ENCODE measurements at places on chromosomes 7 and 10.

- DNase-seq: no peak
Observed at GRCh38 chr10:9605231-9605630, 1412.4 kb upstream of the CELF2 start.

DNA sequence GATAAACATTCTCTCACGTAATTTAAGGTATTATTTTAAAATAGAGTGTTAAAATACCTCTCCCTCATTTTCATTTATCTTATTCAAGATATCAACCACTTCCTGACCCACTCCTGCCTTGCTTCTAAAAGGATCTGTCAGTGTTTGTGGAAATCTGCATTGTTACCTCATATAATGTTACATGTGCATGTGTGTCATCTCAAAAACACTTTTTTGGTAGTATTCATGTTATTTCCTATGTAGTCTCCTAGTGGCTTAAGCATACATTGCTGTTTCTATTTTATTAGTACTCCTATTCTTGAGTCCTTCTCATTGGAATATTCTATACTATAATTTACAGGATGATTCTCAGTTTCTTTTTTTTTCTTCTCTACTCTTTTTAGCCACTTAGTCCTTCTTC, 1360.7 kb upstream of the CELF2 start:
- DNase-seq: no peak

- no peak for DNase-seq
Observed at GRCh38 chr7:80563561-80564327, 51.9 kb upstream of the GNAT3 start.

GRCh38 chr7:33882040-33882837, 23.1 kb upstream of the BMPER start:
- no peak for DNase-seq

DNA sequence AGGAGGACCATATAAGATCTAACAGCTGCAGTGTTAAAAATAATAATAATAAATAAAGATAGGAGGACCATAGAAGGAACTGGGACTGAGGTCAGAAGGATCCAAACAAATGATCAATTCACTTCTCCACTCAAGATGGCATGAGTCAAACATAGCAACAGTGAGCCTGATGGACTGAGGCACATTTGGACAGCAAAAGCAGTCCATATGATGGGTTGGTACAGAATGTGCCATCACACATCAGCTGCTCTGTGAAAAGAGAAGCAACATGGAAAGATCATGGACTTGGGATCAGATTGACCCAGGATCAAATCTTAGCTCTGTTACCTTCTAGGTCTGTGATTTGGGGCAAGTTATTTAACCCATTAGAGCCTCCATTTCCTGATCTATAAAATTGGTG, 188.9 kb upstream of the KMT2E start:
- no peak for DNase-seq

DNA sequence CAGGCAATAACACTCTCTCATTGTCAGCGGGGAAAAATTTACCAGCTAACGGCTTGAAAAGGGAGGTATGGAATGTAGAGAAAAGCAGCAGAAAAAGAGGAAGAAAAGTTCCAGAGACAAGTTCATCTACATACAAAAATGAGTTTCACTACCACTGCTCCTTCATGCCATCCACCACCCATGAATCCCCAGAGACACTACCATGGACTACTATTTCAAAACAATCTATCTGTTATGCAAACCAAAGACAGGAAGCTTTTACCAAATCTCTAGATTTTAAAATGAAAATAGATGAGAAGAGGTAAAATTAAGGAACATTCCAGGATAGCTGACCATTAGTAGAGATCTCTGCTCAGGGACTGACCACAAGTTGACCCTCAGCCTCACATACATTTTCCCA, 189.0 kb upstream of the GRM3 start:
- DNase-seq: no peak

- DNase-seq: no peak
Observed at GRCh38 chr10:49299816-49300139, 808 bp downstream of the C10orf71 start.

- no peak for DNase-seq
Observed at GRCh38 chr7:24178811-24179570, 105.0 kb upstream of the NPY start.

DNA sequence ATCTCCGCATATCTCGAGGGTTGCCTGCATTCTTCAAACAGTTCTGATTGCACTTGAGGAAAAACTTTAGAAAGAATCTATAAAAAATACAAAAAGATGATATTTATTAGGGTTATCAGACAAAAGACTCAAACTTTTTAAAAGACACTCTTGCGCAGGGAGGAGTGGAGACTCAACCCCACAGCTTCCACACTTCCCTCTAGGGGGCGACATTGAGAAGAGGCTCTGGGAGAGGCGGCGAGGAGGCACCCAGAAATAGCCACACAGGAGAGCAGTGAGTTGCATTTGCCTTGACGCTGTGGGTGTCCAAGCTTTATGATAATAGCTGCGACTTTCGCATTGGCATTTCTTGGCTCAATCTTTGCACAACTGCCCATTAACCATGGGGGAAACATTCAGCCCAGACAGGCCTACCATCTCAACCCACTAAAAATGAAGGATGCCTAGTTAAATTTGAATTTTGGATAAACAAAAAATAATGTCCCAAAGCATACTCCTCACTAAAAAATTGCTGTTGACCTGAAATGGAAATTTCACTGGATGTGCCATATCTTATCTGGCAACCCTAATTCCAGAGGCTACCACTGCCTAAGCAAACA, 86.2 kb downstream of the EBF3 start:
- no peak for DNase-seq

DNA sequence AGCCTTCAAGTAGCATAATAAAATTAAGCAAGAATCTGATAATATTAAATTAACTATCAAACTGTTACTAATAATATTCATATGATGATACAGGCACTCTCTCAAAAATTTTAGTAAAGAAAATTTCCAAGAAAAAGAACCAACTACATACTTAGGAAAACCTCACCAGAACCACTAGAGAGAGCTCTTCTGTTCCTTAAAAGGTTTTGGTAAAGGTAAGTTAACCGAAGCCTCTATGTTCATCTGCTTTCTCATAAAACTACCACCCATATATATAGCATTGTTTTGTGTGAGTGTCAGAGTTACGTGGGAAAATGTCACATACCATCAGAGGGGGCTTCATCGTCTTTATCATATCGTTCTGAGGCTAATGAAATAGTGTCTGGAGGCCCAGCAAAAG, 20.7 kb downstream of the SKAP2 start:
- no peak for DNase-seq

GRCh38 chr7:26343320-26343832, 51.7 kb downstream of the SNX10 start:
- no peak for DNase-seq

GRCh38 chr10:103897241-103897774, 20.7 kb downstream of the STN1 start:
- DNase-seq: no peak

DNA sequence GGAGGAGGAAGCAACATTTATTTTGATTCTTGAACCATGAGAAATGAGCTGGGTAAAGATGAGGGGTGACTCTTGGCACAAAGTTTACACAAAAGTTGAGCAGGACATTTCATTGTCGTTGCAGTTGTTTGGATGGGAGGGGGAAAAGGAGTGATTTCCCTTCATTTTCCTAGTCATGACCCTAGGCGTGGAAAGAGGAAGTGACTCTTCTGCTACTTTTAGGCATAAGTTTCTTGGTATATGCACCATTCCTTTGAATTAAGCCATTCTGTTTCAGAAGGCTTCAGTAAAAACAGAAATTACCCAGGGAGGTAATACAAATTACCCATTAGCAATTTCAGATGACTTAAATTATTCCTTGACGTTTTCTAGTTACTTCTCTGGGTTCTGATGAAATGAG, 113.9 kb upstream of the FAM171A1 start:
- DNase-seq: no peak

DNA sequence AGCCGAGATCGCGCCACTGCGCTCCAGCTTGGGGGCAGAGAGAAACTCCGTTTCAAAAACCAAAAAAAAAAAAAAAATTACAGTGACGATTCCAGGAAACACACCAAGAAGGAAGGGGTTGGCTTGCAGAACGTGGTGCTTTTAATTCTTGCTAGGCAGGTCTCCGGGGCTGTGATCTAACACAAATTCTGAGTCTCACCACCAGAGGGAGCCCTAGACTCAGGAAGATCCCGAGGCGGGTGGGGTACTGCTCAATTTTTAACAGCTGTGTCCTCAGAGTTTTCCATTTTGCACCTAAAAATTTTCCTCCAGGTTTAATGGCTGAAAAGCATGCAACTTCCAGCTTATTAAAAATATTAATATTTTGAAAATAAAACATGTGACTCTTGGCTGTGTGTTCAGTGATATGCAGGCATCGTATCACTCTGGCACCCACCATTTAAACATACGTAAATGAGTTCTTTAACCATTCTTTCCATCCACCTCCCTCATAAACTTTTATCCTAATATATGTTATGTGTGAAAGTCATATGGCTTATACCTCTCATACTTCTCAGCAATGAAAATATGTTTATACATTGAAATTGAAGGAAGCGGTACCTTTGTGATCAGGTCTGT, 26.5 kb upstream of the NUB1 start:
- peak; percentile 26 for DNase-seq

DNA sequence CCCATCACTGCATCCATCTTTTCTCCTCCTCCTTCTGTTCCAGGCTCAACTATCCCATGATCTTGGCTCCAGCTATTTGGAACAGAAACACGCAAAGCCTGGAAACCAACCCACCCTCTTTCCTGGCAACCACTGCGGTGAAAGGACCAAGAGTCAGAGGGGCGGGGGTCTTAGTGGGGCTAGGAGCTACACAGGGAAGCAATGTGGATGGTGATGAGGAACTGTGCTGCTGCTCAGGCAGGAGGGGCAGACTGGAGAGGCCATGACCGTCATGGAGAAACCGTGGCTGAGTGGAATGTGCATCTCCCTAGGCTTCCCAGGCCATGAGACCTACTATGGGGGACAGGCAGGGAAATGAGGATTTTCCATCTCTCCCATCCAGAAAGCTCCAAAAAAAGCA, 25.6 kb downstream of the PLAC9 start:
- DNase-seq: no peak

GRCh38 chr10:3185386-3185785, 12.8 kb upstream of the PITRM1 start:
- DNase-seq: no peak

DNA sequence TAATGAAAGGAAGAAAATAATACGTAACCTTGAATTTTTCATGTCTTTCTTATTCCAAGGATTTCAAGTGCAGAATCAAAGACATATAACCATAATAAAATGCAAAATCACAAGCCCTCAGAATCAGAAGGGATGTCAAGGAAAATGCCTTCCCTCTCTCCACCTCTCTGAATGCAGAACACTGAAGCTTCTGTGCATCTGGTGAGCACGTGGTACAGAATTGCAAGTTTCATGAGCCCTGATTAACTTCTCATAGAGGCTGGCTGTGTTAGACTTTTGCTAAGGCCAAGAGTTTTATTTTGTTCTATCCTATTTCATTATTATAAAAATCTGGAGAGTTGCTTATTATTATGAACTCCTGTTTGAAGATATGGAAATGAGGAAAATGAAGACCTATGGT, 533.7 kb upstream of the POM121L12 start:
- no peak for DNase-seq

DNA sequence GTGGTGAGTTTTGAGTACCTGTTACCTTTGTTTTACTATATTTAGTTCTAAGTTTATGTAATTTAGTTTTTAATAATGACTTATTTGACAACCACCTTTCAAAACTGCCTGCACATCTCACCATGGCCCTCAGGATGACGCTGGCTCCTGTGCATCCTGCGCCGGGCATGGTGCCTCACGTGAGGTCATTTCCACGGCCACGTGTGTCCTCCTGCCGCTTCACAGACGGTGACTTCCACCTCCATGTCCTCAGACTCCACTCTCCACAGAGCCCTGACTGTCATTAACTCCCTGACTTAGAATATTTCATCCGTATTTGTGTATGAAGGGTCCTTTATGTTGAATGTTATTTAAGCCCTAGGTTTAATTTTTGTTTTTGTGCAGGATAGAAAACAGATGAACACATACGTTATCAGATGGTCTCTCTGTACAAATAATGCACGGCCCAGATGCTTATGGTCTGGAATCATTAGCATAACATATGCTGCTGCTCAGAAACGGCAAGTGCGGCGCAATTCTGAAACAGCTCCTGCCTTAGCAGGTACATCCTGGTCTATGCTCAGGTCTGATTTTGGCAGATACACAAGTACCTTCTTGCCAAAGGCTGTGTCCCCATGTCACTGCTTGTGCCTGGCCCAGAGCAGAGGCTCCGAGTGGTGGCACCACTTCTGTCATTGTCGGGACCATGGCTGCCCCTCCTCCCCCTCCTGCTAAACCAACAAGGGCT, 155.8 kb downstream of the WDR37 start:
- DNase-seq: no peak

- no peak for DNase-seq
Observed at GRCh38 chr7:135167365-135167917, 3.1 kb downstream of the CYREN start.

DNA sequence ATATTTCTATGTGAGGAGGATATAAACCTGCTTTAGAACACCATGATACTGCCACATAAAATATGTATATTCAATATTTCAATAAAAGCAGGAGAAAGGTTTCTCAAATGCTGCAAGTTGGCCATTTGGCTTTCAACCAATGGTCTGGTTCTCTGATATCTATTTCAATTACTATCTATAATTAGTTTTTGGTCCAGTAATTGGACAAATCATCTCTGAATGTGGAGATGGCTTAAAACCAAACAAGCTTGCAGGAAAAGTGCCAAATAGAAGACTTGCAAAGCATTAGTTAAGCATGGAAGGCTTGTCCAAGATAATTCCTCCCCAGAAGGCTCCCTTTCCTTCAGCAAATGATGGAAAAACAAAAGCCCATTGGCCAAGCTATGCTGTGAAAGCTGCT, 140.1 kb downstream of the CPEB3 start:
- no peak for DNase-seq

DNA sequence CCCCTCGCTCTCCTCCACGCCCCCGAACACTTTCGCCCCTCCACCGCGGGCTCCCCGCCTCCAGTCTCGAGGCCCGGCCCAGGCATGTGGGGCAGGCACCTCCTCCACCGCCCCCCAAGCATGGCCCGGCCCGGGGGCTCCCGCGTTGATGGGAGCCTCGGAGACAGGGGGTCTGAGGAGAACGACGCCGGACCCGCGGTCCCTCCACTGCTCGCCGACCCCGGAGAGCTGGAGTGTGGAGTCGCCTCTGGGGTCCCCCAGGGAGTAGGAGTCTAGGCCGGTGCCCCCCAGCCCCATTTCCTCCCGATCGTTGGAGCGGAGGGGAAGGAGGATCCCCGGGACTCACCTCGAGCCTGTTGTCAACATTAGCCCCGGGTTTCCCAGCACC, 206 bp downstream of the UPF2 start:
- no peak for DNase-seq

DNA sequence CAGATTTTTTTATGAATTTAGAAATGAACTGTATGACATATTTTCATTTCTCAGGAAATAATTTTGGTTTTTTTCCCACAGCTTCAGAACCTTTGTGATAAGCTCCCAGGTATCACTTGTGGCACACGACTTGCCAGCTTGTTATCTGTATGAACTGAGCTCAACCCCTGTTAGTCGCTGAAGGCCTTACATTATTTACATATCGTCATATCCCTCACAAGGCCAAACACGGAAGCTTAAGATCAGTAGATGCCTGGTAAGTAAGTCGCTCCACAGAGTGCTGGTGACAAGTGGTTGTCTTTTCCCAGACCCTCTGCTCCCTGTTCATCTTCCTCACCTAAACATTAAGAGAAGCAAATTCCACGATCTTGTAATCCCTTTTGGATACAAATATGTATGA, 55.2 kb downstream of the RAPGEF5 start:
- no peak for DNase-seq

Measured in GOT3 (cell line).